ENCODE measurements at places on chromosomes 11 and 22.

GRCh38 chr11:67195971-67196456, 70.3 kb upstream of the GRK2 start:
- DNase-seq = no peak

- no peak for DNase-seq
Measured at GRCh38 chr11:99918761-99919160, 768.3 kb upstream of the ARHGAP42 start.

DNA sequence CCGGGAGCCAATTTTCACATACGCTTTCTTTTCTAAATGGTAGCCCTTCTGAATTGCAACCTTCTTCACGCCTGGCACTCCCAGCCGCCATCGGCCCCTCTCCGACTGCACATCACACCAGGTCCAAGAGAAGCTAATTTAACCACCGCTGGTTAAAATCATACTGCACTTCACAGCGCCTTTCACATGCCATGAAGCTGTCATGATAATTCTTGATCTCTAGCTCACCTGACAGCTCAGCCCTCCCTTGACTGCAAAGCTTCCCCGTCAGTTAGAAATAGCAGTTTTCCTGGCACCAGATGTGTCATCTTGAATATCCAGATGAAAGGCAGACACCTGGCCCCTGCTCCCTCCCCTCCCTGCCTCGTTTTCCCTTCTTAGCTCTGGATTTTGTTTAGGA, 101.4 kb downstream of the ARL14EP start:
- DNase-seq = no peak

DNA sequence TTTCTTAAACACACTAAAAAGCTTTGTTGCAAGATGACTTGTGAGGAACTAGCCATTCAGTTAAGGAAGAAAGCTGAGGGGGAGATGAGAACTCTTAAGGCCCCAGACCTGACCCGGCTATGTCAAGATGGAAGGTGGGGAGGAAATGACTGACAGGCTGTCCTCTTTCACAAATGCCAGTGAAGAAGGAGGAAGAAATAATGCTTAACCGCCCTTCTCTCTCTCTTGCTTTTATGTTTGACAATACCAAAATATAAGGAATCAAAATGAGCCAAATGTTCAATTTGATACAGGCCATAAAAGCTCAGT, 87.4 kb downstream of the AMBRA1 start:
- no peak for DNase-seq

GRCh38 chr11:11391796-11392463, 38.9 kb upstream of the CSNK2A3 start:
- DNase-seq = no peak
